ENCODE measurements at places on chromosomes 7 and 10.

DNA sequence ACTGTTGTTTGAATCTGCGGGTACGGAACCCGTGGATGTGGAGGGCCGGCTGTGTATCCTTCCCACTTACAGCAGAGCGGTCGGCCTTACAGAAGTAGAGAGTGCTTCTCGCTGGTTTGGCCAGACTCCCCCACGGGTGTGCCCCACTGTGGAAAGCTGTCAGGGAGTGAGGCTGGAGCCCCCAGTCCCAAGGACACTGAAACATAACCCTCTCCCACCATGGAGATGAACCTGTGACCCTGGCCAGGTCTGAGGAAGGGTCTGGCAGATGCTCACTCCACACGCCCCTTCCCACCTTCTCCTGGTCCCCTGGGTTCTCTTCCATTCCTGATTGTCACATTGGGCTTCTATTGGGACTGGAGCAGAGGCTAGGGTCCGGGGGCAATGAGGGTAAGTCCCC is 39.6 kb downstream of the TSPAN15 start:
- no peak for DNase-seq

GRCh38 chr10:36559412-36560400 is 565.7 kb upstream of the ANKRD30A start:
- DNase-seq: no peak

GRCh38 chr10:11282661-11283060 is 265.0 kb downstream of the CELF2 start:
- DNase-seq: no peak

DNA sequence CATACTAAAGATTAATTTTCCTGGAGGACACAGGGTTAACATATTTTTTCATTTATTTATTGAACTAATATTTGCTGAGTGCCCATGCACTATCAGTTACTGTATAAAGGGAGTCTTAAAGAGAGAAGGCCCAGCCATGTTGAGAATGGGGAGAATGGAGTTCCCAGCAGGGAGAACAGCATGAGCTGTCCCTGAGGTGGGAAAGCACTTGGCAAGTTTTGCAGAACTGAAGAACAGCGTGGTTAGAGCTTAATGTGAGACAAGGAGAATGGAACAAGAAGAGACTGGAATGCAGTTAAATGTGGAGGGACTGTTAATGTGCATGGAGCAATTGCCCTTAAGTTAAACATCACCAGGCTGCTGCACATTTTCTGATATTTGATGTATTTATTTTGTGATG is 435.4 kb downstream of the SUGCT start:
- DNase-seq: no peak

GRCh38 chr10:101222683-101223273 is 6.5 kb downstream of the LBX1 start:
- DNase-seq: no peak

GRCh38 chr7:8125680-8126444 is 136.1 kb downstream of the ICA1 start:
- peak; percentile 40 for DNase-seq

DNA sequence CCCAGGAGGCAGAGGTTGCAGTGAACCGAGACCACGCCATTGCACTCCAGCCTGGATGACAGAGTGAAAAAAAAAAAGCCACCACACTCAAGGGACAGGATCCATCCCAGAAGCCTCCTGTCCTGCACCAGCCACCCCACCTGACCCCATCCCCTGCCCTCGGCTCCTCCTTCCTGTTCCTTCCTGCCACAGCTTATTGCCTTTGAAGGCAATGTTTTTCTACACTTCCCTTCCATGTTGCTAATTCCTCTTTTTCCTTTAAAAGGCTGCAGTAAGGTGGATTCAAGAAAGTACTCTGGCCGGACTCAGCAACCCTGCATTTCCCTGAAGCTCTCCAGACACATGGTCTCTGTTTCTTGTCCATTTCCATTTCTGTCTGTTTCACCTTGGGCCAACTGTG is 80.9 kb downstream of the FAM171A1 start:
- DNase-seq: no peak

GRCh38 chr10:14571866-14572507 is 202.7 kb downstream of the FAM107B start:
- DNase-seq: no peak

GRCh38 chr10:43188702-43189101 is 50.5 kb downstream of the CSGALNACT2 start:
- no peak for DNase-seq

GRCh38 chr10:97365761-97366351 is 31.3 kb upstream of the FRAT2 start:
- DNase-seq: no peak

DNA sequence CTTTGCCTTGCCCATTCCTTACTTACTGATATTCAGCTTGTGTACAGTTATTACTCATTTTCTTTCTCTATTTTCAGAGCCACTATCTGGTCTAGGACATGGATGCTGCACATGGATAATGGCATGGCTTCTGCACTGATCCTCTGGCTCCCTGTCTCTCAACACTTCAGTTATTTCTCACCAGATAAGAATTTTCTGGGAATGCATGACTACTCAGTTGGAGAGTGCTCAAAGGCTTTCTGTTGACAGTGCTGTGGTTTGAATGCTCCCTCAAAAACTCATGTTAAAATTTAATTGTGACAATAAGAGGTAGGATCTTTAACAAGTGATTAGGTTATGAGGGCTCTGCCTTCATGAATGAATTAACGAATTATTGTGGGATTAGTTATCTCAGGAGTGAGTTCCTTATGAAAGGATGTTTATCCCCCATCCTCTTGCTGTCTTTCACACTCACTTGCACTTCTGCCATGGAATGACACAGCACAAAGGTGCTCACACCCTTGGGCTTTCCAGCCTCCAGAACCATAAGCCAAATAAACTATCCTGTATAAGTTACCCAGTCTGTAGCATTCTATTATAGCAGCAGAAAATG is 16.1 kb upstream of the PIK3CG start:
- DNase-seq: no peak

DNA sequence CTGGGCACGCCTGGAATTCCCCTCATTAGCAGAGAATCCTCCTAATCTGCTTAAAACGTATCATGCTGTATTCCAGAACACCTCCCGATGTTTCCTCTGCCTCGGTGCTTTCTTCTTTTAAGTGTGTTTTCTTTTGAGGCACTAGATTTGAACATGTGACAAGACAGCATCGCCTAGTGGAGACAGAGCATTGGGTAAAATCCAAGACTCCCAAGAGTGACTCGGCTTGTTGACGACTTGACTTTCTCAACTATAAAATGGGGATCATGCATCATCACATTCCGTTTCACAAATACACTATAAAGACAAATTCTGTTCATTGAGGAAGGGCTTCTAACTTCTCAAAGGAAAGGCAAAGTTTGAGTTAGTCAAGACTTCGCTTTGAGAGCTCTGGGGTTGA is 105.6 kb upstream of the RNF32 start:
- DNase-seq: no peak

DNA sequence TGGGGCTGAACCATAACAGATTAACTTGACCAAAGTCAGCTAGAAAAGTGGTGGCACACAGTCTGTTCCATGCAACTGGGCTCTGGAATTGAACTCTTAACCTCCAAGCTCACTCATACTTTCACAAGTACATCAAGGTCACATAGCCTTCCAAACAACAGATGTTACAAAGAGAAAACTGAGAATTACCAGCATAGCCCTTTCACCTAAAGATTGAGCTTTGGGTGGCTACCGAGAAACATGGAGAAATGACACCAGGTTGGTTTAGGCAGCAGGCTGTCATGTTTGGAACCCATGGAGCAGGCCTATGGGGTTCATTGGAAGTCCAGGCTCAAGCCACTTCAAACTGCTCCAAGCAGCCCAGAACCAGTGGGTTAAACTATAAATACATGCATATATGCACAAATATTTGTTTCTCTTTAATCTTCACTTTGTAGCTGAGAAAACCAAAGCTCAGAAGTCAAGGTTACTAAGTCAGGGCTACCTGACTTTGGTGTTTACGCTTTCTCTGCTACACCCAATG is 59.1 kb downstream of the MALSU1 start:
- no peak for DNase-seq

GRCh38 chr10:98257961-98258360 is 10.0 kb downstream of the LOXL4 start:
- no peak for DNase-seq

GRCh38 chr10:124996127-124996853 is 54.4 kb downstream of the ZRANB1 start:
- no peak for DNase-seq

DNA sequence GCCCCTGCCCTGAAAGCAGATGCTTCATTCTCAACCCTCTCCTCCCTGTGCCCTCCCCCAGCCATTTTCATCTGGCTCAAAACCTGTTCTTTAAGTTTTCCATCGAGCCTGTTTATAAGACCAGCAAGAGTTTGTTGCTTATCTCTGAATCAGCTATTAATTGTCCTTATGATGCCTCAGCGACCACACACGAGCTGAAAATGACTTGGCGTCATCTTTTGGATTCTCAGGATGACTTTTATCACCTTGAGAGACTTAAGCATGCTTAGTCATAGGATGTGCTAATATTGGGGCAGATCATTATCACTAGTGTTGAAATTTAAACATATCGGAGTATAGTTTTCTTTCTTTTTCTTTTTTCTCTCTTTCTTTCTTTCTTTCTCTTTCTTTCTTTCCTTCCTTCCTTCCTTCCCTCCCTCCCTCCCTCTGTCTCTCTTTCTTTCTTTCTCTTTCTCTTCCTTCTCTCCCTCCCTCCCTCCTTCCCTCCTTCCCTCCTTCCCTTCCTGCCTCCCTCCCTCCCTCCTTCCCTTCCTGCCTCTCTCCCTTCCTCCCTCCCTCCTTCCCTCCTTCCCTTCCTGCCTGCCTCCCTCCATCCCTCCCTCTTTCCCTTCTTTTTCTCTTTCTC is 184.5 kb downstream of the PHTF2 start:
- no peak for DNase-seq

- no peak for DNase-seq
Measured at GRCh38 chr10:31582365-31583052, 263.5 kb downstream of the ZEB1 start.

DNA sequence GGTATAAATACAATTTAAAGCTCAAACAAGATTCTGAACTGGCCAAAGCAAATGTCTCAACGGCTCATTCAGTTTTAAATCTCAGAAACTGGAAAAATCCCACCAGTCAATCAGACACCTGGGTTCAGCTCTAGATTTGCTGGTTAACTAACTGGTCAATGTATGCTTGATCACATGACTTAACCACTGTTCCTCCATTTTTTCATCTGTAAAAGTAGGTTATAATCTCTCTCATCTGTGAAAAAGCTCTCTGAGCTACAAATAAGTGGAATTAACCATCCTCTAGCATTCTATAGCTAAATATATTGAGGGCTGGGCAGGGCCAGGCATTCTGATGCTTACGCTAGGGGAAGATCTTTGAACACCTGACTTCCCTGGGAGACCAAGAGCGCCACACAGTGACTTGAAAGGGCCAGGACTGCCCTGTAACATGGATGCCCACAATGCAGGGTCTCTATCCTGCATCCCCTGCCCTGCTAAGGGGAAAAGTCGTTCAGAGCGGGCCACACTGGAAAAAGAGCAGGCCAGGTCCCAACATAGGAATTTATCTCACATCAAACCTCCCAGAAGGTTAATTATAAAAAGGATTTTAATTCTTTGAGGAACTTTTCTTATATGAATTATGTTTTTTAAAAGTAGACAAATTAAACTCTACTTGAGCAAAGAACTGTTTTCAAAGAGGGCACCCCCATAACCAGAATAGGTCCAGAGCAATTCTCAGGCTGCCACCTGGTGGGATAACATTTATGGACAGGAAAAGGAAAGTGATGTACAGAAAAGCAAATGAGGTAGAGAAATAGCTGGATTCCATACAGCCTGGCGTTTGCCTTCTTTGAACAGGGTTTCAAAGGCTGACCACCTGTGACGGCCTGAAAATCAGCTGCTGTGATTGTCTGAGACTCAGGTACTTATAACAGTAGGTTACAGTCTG is 1.8 kb downstream of the RP9 start:
- no peak for DNase-seq

GRCh38 chr10:99292159-99292558 is 37.0 kb upstream of the CNNM1 start:
- DNase-seq: no peak

DNA sequence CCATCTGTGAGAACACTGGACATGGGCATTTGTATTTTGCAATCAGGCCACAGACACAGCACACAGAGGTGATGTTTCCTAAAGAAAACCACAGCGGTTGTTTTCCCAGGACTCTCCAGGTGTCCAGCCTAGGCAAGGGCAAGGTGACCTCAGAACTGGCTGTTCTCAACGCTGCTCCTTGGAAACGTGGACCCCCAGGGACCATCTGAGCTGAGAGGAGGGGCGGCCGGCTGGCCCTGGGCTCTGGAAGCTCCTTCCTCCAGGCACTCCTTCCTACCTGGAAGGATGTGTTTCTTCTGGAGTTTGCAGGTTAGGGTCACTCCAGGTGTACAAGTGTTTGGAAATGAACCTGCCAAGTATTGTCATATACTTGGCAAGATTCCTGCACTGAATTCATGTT is 103.1 kb downstream of the ADARB2 start:
- DNase-seq: no peak

DNA sequence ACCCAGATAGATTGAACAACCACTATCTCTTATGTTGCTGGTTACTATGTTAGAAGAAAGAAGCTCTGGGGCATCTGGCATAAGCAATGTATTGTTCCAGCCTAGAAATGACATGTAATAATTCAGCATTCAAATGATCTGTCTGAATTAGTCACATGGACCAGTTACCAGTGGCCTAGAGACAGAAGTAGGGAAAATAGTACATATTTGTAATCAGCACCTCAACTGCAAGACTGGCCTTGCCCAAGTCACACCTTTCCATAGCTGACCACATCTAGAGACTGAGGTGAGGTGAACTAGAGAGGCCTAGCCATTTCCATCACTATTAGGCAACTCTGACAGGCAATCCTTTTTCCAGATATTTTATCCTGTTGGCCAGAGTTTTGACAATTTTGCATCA is 315.6 kb upstream of the KCND2 start:
- no peak for DNase-seq

DNA sequence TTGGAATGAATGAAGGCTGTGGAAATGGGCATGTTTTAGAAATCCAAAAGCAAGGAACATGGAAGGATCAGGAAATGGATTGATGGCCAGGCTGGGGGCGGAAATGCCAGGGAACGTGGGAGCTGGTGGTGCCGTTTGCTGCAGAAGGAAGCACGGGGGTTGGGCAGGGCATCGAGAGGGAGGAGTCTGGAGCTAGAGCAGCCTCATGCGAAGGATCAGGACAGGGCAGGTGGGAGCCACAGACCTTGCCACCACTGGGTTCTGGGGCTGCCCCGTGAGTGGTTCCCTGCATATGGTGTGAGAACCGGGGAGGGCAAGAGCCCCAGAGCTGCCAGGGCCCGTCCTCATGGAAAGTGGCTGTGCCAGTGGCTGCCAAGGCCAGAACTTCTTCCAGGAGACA is 193.8 kb upstream of the ZNF32 start:
- no peak for DNase-seq

GRCh38 chr7:130960208-130960988 is 226.4 kb upstream of the KLF14 start:
- no peak for DNase-seq

DNA sequence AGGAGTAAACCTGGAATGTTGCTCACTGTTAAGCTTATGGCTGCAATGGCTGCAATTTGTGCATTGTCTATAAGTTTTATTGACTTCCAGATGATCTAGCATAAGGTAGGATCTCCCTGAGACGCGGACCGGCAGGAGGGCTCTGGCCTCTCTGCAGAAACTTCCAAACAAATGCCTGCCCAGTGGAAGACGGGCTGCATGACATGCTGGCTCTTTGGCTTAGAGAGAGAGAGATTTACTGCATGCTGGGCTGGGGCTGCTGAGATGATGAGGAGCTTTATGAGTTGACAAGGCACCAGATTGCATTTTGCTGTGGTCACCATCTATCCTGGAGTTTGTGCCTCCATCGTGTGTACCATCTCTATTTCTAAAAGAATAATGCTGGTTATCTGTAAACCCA is 193.2 kb downstream of the GALNT17 start:
- DNase-seq: no peak

GRCh38 chr7:16755397-16755796 is 1.8 kb downstream of the TSPAN13 start:
- DNase-seq: no peak

Data from GM12891 (cell line).